ENCODE measurements at places on chromosomes 2 and 18. TPM values are rescaled to one million over a fixed set of nuclear protein-coding genes. Genes with fewer than 3 reads are reported as not detected.

REEP1 gene
- total RNA-seq = 0.96 TPM

DNAJC27 gene
- total RNA-seq = 10.5 TPM

MZT2B gene
- 132 TPM for total RNA-seq

HMSD gene
- not detected for total RNA-seq

KIF5C gene
- total RNA-seq = 0.84 TPM

CNTNAP5 gene
- not detected for total RNA-seq

LAMA1 gene
- 7.9 TPM for total RNA-seq
